Adipocyte (in vitro differentiated cells): ENCODE measurements at places on chromosomes 3 and 15.

DNA sequence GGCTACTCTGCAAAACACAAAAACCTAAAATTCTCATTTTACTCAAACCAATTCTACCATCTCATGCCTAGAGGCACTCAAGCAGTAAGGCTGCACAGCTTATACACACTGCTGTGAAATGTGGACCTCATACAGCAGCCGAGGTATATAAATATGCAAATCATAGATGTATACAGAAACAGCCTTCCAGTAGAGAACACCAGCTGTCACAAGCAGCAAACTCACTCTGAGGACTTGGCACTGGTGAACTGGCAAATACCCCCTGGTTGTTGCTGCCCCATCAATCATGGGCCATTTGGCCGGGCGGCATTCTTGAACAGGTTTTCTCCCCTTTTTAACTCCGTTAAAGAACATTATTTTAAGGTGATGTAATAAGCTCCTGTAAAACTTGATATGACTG lies 378.0 kb downstream of the LSAMP start:
- no peak for DNase-seq

GRCh38 chr3:13878281-13879101 lies 1.4 kb downstream of the WNT7A start:
- peak; percentile 20 for DNase-seq

GRCh38 chr3:17235310-17235709 lies 350.6 kb downstream of the PLCL2 start:
- no peak for DNase-seq

- DNase-seq, result no peak
Measured at GRCh38 chr3:127462111-127462655, 128.3 kb downstream of the TPRA1 start.

DNA sequence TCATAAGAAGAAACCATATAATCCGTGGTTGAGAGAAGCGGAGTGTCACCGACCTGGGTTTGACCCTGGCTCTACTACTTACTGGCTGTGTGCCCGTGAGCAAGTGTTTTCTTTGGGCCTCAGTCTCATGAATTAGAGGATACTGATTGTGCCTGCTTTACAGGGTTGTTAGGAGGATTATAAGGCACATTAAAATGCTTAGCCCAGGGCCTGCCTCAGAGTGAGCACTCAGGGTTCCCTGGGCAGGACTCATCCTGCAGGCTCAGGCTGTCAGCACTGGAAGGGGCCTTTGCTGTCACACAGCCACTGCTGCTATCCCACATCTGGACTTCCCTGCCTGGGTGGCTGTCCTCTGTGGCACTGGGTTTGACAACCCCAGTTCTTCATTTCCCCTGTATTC lies 4.7 kb downstream of the PLA2G4F start:
- no peak for DNase-seq

- DNase-seq, result no peak
Measured at GRCh38 chr3:143165211-143165610, 45.6 kb downstream of the CHST2 start.

GRCh38 chr3:88059380-88060170 lies 520 bp downstream of the ZNF654 start:
- peak; percentile 55 for DNase-seq

- DNase-seq, result no peak
Measured at GRCh38 chr15:64493641-64494040, 33.3 kb downstream of the ZNF609 start.

DNA sequence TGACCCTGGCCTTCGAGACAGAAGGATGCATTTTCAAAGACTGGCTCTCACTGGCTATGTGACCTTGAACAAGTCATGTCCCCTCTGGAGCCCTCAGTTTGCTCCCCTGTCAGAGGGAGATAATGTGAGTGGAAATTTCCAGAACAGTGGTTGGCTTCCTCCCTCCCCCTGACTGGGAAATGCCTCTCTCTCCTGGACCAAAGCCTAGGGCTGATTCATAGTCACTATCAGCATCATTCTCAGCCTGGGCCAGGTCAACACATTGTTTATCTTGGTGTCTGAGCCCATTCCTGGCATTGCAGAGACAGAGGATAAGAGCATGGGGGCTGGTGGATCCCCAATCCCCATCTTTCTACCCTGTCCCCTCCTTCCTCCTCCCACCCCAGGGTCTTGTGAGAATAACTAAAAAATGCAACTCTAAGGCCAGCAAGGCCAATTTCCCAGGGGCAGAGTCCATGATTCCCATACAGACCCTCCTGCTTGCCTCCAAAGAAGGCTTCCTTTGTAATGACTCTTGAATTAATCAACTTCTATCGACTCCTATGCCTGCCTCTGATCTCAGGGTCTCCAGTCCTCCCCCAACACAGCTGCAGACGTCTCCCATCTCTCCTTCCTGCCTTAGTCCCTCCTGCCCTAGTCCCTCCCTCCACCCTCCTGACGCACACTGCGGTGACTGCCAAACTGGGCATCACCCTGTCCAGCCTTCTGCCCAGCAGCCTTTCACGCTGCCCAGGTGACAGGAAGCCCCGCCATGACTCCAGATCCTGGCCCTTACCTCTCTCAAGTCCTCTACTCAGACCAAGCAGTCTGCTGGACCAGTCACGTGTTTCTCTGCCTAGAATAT lies 35.4 kb upstream of the CORO2B start:
- peak; percentile 83 for DNase-seq

- DNase-seq, result no peak
Measured at GRCh38 chr3:85162905-85163304, 204.1 kb downstream of the CADM2 start.

DNA sequence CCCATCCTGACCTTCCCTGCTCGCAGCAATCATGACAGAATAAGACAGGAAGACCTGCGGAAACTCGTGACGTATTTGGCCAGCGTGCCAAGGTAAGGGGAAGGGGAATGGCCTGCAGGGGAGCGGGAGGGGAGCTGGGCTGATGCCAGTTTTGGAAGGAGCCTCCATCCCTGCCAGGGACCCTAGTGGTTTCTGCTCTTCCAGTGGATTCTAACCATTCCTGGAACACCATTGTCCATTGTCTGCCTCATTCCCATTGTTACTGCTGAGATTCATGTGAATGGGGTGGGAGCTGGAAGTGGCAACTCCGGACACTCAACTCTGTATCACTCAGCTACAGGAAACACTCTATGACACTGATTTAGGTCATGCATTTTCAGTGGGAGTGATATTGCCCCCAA lies 242.9 kb upstream of the ROPN1 start:
- DNase-seq, result no peak

DNA sequence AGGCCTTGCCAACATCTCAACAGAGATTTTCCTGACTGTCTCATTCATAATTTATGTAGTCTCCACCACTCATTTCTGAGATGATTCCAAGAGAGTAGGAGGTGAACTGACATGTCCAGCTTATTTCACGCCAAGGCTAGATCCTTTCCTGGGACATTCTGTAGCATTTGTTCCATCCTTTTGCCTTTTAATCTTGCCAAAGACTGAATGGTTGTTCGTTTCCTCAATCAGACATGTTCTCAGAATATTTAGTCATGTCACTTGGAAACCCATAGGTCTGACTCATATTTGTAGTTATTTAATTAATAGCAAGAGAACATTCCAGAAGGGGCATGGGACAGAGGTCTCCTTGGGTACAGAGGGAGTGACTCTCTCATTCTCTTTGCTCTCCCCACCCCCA lies 80.9 kb downstream of the DHX36 start:
- no peak for DNase-seq

- DNase-seq, result no peak
Measured at GRCh38 chr15:91678003-91678402, 175.5 kb upstream of the SLCO3A1 start.

- DNase-seq, result no peak
Measured at GRCh38 chr3:125003369-125003853, 52.4 kb downstream of the HEG1 start.

DNA sequence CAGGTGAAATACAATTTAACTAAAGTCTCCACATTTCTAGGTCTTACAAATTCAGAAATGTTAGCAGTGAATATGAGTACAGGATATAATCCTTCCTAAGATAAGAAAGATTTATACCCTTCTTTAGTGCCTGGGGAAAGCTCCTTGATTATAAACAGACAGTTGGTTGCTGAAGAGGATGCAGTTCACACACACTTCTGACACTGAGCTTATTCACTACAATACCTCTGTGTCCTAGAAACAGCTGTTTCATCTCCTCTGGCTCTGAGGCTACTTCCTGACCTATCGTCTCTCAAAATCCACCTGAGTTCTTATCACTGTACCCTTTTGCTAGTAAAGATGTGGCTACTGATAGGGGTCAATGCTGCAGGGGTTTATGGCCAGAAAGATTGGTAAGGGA lies 57.1 kb downstream of the TP63 start:
- no peak for DNase-seq

DNA sequence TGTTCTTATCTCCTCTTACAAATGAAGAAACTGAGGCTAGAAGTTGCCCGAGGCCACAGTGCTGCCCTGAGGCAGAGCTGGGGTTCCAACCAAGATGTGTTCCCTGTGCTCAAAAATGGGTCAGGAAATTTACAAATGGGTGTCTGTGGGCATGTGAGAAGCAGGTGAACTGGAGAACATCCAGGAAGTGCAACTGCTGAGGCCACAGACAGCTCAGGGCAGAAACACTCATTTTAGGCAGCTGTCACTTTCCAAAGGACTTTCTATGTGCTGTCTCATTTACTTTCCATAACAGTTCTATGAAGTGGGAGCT lies 47.2 kb upstream of the ATP2B2 start:
- DNase-seq, result no peak

DNA sequence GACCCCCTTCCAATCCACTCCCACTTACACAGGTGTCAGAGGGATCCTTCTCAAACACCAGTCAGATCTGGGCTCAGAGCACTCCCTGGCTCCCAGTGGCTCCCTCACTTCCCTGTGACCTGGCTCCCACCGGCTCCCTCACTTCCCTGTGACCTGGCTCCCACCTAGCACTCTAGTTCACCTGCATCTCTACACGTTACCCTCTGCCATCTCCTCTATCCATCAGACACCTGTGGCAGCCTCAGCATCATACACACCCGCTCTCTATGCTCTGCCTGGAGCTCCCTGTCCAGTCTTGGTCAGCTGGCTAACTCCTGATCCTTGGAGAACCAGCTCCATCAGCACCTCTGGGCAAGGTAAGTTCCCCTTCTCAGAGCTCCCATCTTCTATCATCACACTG lies 5.6 kb downstream of the RPP25 start:
- DNase-seq, result no peak

GRCh38 chr15:70866982-70867641 lies 13.2 kb upstream of the LARP6 start:
- DNase-seq, result peak; percentile 32

GRCh38 chr3:25094932-25095685 lies 333.0 kb upstream of the RARB start:
- peak; percentile 43 for DNase-seq

GRCh38 chr3:139259398-139259797 lies 84.4 kb upstream of the MRPS22 start:
- DNase-seq, result no peak

- no peak for DNase-seq
Measured at GRCh38 chr3:112806903-112807302, 39.8 kb downstream of the CD200R1L start.

DNA sequence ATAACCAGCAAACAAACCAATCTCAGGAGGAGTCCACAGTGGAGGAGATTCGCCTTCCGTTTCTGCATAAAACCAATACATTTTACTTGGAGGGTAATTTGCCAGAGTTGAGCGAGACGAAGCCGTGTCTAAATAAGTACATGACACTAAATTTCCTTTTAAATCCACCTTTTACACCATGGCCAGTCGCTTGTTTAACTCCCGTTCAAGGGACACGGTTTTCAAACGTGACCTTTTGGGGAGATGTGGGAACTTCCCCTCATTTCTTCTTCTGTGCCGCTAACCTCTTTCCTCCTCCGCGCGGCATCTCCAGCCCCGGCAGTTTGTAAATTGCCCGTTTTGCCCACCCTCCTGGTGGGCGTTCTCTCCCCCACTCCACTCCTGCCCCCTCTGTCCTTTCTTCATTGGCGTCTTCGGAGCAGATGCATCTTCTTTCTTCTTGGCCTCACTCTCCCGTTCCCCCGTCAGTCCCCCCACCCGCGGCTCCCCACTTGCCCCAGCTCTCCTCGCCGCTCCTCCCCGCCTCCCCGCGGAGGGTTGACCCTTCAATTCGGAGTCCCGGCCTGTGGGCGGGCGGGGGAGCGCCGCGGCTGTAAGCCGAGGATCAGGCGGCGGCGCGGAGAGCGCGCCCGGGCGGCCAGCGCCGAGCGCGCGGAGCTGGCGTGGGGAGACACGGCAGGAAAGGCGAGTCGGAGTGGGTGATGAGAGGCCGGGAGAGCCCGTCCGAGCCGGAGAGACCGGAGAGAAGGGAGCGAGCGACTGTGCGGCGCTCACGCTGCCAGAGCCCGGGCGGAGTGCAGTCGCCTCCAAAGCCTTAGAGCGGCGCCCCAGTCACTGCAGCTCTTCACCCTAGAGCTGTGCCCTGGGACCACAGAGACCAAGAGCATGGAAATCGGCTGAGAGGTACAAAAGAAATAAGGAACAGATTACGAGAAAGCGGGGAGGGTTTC lies at the start of gene NLGN1:
TSS of gene NLGN1 (plus strand) at position 584 of the 950 bp plus-strand sequence.
- DNase-seq, result peak; percentile 94

DNA sequence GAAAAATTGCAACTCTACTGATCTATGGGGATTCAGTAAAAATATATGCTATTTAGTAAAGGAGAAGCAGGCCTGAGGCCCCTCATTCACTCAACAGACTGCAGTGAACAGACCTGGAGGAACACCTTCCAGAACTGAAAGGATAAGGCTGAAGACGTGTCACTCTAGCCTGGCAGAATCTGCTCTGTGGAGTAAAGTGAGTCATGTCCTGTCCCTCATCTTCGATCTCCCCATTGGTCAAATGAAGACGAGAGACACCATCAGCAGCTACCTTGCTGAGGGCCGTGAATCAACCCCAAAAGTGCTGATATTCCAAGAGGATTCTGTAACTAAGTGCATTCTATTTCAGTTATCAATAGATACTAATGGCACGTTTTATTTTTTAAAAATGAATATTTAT lies 359.7 kb downstream of the FGF12 start:
- no peak for DNase-seq

- peak; percentile 82 for DNase-seq
Measured at GRCh38 chr3:179181021-179181472, 32.9 kb downstream of the PIK3CA start.

DNA sequence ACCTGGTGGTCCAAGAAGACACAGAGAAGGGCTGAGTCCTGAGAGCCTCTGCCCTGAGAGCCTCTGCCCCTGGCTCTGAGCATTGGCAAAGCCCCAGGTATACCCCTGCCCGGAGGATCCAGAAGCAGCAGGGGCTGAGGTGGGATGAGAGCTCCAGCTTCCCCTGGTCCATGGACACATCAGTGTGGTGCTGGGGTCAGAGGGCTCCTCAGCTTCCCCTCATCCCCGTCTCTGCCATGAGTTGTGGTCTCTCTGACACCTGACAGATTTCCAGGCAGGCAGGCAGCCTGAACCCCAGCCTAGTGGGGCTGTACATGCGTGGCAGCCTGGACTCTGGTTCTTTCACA lies 3.5 kb upstream of the KLF15 start:
- no peak for DNase-seq
